Activated T-helper 1 cell treated with anti-CD3 and anti-CD28 coated beads, Interleukin-12 subunit alpha, Interleukin-12 subunit beta, Interleukin-2, Interleukin-4 antibody, amounts not matched to agents 30 ng/mL and 10 ng/mL and 1 ng/mL, durations not matched to agents 14 hours and 24 hours and 36 hours (primary cell): ENCODE measurements at places on chromosomes 7 and 10.

DNA sequence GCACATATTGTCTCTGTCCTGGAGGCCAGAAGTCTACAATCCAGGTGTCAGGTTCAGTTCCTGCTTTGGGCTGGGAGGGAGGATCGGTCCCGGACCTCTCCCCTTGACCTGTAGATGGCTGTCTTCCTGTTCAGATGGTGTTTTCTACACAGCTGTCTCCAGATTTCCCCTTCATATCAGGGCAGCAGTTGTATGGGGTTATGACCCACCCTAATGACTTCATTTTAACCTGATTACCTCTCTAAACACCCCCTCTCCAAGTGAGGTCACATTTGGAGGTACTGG is 38.7 kb downstream of the ZNF467 start:
- no peak for DNase-seq

DNA sequence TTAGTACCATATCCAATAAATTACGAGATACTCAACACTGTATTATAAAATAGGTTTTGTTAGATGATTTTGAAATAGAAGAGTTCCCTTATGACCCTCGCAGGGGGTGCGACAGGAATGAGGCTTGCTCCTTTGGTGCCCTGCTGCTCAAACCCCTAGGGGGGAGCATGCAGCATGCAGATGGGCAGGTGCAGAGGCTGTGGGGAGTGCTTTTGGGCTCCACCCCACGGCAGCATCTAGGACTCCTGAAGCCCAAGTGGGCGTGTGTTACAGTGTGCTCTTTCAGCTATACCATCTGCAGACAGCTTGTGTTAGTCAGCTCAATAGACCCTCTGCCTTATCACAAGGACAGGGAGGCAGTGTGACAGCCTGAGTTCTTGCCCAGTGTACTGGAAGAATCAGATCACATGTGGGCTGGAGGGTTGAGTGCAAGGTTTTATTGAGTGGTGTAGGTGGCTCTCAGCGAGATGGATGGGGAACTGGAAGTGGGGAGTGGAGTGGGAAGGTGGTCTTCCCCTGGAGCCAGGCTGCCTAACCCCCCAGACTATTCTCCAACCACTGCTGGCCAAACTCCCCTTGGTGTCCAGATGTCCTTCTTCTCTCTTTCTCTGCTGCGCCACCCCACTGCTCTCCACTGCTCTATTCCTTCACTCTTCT is 3.1 kb upstream of the MRC1 start:
- no peak for DNase-seq

- no peak for DNase-seq
Observed at GRCh38 chr10:24900888-24901685, 51.3 kb downstream of the PRTFDC1 start.

DNA sequence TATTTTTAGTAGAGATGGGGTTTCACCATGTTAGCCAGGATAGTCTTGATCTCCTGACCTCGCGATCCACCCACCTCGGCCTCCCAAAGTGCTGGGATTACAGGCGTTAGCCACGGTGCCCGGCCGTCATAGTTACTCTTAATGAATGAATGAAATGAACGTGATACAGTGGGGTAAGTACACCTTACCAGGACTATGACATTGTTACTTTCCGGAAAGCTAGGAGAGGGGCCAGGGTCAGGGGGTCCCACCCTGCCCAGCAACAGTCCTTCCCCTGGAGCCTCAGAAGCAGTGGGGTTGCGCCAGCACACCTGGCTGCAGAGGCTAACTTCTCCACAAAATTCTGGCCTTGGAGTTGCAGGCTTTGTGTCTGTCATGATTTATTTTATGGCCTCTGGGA is 21.4 kb downstream of the VSTM4 start:
- DNase-seq = no peak

GRCh38 chr10:45001381-45002148 is 842 bp downstream of the ZNF22 start:
- DNase-seq = peak; percentile 38

DNA sequence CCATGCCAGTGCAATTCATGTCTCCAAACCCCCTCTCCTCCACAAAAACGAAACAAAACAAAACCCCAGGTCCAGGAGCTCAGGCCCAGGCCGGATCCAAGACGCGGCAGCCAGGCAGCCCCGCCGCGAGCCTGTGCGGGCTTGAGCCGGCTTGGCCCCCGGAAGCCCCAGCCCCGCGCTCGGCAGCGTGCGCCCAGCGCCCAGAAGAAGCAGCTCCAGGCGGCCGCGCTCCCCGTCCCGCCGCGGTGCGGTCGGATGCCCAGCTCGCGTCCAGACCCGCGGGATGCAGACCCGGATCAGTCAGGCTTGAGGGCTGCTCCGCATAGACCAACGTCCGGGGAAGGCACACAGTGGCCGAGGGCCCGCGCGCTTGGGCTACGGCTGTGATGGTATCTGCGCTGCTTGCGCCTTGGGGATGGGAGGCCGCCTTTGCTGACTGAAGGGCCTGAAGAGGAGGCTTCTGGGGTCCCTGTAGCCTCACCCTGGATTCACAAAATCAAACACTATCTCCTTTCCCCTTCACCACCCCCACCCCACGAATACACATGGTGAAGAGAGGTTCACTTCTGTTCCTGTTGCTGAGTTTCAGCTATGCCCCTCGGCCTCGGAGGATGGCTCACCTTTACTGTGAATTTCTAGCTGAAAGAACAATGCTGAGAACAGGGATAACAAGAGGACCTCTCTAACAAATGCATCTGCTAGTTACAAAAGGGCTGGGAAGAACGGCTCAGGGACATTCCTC is 79.9 kb upstream of the EN2 start:
- no peak for DNase-seq

- DNase-seq = no peak
Observed at GRCh38 chr10:47261121-47261520, 38.9 kb upstream of the GDF10 start.

DNA sequence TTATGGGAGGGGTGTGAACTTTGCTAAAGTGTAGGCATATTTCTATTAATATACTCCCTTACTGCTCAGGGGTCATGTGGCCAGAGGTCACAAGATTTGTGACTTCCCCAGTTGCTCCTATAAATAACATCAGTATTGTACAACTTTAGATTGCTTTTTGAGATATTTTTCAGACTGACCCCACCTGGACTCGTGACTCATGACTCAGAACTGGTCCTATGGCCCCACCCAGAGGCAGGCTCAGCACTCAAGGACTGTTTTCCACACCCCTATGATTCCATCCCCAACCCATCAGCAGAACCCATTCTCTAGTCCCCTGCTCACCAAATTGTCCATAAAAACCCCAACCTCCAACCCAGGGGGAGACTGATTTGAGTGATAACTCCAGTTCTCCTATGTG is 2.7 kb upstream of the CUL2 start:
- DNase-seq = no peak

- DNase-seq = no peak
Observed at GRCh38 chr7:155172141-155172540, 102.0 kb downstream of the HTR5A start.

- no peak for DNase-seq
Observed at GRCh38 chr7:42174391-42174912, 62.6 kb downstream of the GLI3 start.

DNA sequence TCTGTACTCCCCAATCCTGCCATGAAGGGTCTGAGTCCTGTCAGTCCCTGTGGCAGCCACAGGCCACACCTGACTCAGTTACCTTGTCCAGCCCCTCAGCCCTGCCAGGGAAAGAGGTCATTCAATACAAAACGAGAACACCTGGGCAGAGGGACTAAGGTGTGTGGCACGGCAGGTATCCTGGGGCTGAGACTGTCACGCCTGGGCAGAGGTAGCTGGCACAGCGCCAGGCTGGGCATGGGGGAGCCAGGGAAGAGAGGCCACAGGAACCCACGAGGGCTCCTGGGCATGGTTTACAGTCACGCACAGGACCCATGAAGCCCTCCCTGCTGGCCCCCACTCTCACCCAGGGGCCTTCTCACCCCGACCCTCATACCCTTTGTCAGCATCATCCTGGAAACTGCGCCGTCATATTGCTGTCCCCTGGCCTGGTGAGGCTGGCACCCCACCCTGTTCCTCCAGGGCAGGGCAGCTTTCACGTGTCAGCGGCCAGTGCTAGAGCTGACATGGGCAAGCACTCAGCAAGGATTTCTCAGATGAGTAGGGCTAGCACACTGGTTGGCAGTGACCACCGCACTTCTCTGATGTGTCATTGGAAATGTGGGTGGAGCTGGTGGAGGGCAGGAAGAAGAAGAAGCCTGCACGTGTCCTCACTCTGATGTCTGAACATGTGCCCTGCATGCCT is 42.7 kb downstream of the LRRC18 start:
- no peak for DNase-seq

DNA sequence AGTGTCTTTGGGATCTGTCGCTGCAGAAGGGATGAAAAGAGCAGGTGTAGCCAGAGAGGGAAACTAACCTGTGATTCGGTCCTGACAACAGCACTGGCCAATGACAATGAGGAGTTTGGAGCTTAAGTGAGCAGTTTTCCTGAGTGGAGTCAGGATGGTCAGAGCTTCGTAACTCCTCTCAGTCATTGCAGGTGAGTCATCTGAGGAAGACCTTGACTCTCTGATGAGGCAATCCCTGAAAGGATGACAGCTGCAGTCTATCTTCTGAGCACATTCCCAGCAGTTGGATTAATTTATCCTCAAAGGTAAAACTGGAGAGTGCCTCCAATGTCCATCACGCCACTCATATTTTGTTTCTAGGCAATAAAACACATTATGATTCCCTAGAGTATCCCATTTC is 401.9 kb downstream of the POM121L12 start:
- no peak for DNase-seq

GRCh38 chr7:140417456-140418155 is 13.7 kb downstream of the RAB19 start:
- DNase-seq = no peak

DNA sequence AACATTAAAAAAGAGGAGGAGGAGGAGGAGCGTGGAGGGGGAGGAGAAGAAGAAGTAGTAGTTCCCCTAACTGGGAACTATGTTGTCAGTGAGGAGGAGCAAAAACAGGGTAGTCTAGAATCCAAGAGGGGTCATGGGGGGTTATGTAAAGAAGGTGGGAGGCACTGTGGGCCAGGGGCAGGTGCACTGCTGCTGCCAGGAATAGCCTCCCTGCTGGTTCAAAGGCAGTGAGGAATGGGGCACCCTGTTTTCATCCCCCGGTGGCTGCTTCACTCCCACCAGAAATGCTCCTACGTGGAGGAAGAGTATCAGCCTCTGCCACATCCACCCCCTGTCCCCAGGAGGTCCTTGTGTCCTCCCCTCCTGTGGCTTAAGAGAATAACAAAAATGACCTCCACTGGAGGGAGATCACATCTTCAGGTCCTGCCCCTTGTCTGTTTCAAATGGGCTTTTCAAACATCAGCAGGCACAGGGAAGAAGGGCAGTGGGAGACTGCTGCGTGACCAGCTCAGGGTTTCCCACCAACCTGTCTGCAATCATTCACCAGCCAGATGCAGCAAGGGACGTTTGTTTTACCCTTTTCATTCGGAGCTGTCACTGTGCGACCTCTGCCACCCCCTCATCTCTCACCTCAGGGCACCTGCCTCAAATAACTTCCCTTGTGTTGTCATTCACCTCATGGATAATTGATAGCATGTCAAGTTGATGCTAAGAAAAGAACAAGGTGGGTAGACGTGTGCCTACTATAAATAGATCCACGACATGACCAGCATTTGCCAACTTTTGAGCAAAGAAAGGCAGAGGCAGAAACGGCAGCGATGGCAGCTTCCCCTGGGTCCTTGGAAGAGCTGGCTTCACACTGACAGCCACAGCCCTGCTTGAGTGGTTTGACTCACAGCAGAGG is 92.6 kb downstream of the DGKI start:
- DNase-seq = no peak

- no peak for DNase-seq
Observed at GRCh38 chr10:35535136-35535535, 70.0 kb upstream of the GJD4 start.

DNA sequence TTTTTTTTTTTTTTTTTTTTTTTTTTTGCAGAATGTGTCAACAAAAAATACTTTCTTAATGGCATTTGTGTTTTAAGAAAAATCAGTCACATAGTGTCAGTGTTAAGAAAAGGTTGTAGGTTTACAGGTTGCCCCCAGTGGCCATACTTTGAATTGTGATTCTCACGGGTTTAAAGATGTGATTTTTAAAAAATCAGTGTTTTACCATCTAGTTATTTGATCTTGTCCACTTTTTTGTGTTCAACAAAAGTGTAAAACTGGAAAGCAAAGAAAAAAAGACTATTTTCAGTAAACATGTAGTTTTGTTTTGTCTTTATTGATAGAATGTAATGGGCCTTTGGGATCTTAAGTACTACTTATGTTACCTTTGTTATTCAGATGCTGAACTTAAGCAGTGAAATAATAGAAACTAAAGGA is 25.7 kb downstream of the SUV39H2 start:
- no peak for DNase-seq

- DNase-seq = no peak
Observed at GRCh38 chr10:58590152-58590840, 77.6 kb downstream of the BICC1 start.

DNA sequence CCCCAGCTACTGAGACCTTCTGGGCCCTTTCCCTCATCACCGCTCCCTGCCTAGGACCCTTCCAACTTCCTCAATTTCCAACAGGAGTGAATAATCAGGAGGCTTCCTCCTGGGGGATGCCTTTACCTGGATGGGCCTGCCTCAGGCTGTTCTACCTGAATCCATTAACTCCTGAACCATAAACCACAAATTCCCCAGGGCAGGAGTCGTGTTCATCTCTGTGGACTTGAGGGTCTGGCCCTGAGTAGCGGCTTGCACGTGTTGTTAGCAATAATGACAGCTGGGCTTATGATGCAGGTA is 105.1 kb upstream of the GPR26 start:
- no peak for DNase-seq

DNA sequence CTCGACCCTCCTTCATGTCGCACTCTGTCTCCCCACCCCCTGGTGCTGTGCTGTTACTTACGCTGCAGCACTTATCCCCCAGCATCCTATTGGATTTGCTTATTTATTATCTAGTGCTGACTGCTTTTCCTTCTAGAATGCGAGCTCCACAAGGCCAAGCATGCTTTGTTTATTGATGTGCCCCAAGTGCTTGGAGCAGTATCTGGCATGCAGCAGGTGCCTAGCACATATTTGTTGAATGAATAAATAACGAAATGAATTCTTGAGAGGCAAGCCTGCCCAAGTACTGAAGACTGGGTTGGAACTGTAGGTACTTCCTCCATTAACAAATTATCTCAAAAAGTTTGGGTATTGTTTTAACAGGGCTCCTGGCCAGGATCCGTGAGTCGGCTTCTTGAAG is 24.8 kb upstream of the ZNF32 start:
- no peak for DNase-seq

DNA sequence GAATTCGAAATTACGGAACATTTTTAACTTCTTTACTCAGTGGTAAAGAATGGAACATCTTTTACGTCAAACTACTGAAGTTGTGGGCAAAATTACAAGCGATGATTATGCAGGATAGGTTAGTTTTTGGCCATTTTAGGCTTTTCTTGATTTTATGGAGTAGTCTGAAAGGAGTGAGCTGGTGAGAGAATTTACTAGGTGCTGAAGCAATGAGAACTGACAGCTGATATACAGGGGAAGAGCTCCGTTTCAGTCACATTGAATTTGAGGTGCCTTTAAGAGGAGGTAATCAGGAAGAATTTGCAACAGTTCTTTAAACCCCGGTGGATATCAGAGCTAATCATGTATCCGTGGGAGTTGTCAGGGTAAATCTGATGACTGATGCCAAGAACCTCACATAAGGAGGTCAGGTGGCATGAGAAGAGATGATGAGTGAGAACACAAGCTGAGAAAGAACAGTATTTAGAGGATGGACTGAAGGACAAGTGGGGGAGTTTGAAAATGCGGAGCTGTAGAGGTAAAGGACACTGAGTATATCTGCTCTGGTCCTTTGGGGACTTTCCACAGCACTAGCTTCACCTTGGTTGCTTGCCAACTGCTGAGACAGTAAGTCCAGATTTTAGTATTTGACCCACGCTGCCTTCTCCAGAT is 104.3 kb downstream of the AHR start:
- DNase-seq = no peak
